ENCODE measurements at places on chromosomes 2 and 18. TPM values are rescaled to one million over a fixed set of nuclear protein-coding genes. Genes with fewer than 3 reads are reported as not detected.

DNA sequence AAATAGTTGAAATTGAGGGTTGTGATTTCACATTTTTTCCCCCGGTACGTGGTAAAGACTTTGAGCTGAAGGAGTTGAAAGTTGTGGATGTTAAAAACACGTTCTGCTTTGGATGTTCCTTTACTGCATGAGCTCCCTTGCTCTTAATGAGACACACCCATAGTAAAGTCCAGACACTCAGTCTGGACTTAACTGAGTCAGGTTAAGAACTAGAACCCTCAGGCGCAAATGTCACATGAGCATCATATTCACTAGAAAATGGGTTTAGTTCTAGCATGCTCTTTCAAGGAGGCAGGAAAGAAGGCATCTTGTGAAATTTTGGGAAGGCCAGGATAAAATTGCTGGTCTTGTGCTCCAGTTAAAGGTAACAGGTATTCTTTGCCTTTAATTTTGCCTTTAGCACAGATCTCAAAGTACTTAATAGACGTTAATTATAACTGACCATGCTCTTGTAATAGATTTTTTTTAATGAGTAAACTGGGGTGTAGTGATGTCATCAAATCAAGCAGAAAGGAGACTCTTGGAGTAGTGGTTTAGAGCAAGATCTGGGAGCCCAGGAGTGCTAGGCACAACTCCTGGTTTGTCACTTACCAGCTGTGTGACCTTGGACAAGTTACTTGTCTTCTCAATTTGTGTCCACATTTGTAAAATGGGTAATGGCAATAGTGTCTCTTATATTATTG lies 20.6 kb downstream of the ITGA6 start:
- DNase-seq: no peak

DNA sequence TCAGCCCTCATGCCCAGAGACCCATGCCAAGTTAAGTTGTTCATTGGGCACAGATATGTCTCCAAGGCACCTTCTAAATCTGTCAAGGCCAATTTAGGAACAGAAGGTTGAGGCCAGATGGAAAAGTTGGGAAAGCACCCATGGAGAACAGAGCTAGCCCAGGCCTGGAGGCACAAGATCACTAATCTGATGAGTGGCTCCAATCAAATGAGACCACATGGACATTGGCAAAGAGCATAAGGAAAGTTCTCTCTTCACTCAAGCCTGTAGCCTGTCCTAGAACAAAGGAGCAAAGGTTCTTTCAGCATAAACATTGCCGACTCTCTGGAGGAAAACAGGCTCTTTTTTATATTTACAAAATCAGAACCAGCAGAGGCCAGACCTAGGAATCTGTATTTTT lies 154.8 kb downstream of the RNF152 start:
- no peak for DNase-seq

Gene QPCT
- 3.0 TPM for total RNA-seq

GRCh38 chr2:161134547-161135518 lies 25.4 kb upstream of the TANK start:
- DNase-seq: no peak

- DNase-seq: no peak
Measured at GRCh38 chr18:45650321-45650720, 35.0 kb downstream of the SLC14A2 start.

GRCh38 chr2:160956243-160956802 lies 203.9 kb upstream of the TANK start:
- no peak for DNase-seq

GRCh38 chr2:198316852-198317396 lies 512.5 kb downstream of the PLCL1 start:
- DNase-seq: no peak

- DNase-seq: no peak
Measured at GRCh38 chr18:48721312-48721711, 182.5 kb downstream of the CTIF start.

Gene SCYGR4
- not detected for total RNA-seq

- DNase-seq: no peak
Measured at GRCh38 chr2:122651236-122651635, 895.8 kb downstream of the TSN start.

GRCh38 chr2:54906716-54907115 lies 143.5 kb downstream of the RTN4 start:
- DNase-seq: no peak

DNA sequence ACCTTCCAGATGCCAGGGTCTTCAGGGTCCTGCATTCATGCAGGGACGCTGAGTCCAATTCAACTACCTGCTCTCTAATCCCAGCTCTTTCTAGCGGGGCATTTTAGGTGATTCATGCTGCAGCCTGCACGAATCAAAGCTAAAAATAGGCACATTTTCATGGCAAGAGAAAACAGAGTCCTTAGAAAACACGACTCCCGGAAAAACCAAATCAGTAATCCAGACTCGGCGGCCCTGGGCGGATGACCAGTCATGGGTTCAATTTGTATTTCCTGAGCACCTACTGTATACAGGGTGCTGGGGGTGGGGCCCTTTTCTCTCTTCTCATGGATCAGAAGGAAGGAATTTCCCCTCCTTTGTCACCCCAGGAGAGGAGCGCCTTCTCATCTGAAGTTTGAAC lies 64.4 kb downstream of the LONRF2 start:
- no peak for DNase-seq

- no peak for DNase-seq
Measured at GRCh38 chr2:169114056-169114455, 44.7 kb downstream of the DHRS9 start.

Gene SOWAHC
- total RNA-seq: 0.31 TPM

- no peak for DNase-seq
Measured at GRCh38 chr2:197707316-197708213, 2.4 kb downstream of the MARS2 start.

DNA sequence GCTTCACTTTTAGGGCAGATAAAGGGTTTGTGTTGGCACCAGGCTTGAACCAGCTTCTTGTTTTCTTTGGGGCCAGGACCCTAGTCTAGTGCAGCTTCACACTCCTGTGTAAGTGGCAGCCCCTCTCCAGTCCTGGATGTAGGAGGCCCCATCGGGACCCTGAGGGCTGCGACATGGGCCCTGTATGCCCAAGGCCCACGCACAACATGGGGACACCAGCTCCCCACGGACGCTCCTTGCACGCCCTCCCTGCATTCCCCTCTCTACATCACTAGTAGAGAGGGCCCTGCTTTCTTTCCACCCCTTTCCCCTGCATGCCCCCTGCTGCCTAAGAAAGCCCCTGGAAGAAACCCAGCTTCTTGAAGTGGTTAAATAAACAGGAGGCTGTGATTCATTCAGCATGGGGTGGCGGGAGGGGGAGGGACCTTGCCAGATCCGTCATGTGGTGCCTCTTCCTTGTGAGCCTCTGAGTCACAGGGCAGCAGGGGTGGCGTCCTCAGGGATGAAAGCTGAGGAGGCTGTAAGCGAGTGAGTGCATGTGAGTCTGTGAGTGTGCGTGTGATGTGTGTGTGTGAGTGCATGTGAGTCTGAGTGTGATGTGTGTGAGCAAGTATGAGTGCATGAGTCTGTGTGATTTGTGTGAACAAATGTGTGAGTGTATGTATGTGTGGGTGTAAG lies 42.5 kb downstream of the COPS8 start:
- DNase-seq: peak; percentile 51

Gene HOXD3
- total RNA-seq: not detected

Gene TRIM43
- total RNA-seq: not detected

GRCh38 chr2:144683107-144683753 lies 163.3 kb upstream of the ZEB2 start:
- no peak for DNase-seq

- DNase-seq: no peak
Measured at GRCh38 chr2:145751629-145752028, 1231.7 kb upstream of the ZEB2 start.

Gene CD8B2
- total RNA-seq: 4.6 TPM

Gene PUM2
- total RNA-seq: 108 TPM

DNA sequence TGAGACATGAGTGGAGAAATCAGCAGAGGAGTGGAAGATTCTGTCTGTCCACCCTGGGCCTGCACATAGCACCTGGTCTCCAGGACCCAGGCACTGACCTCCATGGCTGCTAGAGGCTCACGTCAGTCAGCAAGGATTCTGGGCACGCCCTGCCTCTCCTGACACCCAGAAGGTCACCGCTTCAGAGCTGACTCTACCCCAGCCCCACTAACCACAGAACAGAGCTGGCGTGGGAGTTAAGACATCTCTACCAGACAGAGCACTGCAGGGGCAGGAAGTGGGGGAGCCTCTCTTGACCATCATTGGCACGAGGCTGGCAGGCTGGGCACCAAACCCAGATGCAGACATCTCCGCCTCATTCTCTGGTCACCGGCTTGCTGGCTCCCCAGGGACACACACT lies 3.0 kb downstream of the ADCY3 start:
- DNase-seq: peak; percentile 60

Measured in activated naive CD8-positive, alpha-beta T cell treated with anti-CD3 and anti-CD28 coated beads for 36 hours (primary cell).